ENCODE measurements at places on chromosomes 7 and 10.
A peak's percentile ranks its signal among the peaks of the same experiment; 100 is the strongest.

DNA sequence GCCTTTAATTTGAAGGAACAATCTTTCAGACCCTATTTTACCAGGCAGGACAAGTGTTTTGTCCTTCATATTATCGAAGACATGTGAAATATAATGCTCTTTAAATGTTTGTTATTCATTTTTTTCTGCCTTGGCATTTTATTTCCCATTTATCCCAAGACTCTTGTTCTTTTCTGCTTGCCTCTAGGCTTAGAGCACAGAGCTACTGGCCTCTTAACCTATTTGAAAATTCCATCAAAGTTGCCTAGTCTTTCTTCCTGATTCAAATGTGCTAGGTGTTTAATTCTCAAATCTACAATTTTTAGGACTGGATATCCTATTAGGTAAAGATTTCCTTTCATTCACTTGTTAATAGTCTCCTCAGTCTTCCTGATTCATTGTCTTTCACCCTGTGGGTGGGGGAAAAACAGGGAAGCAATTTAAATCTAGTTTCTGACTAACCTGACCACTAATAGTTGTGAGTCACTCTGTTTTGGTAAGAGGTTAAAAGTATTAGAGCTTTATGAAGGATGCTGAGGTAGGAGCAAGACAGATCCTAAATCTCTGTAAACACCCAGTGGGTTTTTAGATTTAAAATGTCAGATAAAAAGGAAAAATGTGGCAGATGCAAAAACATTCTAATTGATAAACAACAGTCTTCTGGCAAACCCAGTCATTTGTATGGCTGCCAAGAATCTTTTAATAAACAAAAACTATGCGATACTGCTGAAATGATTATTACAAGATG, 1.5 kb downstream of the LIPK start:
- no peak for DNase-seq

GRCh38 chr10:93124580-93125318, 51.1 kb downstream of the CYP26A1 start:
- no peak for DNase-seq

DNA sequence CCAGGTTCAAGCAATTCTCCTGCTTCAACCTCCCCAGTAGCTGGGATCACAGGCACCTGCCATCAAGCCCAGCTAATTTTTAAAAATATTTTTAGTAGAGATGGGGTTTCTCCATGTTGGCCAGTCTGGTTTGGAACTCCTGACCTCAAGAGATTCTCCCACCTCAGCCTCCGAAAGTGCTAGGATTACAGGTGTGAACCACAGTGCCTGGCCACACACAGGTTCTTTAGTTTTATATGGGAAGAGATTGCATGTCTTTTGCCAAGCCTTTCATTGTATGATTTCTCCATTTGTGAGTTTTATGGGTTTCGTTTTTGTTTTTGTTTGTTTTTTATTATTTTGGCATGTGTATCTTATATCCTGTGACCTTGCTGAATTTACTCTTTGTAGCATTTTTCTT, 40.9 kb downstream of the C1GALT1 start:
- peak; percentile 17 for DNase-seq

DNA sequence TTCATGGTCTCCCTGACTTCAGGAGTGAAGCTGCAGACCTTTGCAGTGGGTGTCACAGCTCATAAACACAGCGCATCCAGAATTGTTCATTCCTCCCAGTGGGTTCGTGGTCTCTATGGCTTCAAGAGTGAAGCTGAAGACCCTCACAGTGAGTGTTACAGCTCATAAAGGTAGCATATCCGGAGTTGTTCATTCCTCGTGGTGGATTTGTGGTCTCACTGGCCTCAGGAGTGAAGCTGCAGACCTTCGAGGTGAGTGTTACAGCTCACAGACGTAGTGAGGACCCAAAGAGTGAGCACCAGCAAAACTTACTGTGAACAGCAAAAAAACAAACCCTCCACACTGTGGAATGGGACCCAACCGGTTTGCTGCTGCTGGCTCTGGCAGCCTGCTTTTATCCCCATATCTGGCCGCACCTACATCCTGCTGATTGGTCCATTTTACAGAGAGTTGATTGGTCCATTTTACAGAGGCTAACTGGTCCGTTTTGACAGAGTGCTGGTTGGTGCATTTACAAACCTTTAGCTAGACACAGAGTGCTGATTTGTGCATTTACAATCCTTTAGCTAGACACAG, 308.8 kb downstream of the PTPRN2 start:
- no peak for DNase-seq

GRCh38 chr10:131252567-131253276, 58.8 kb downstream of the TCERG1L start:
- DNase-seq, result no peak

- DNase-seq, result no peak
Measured at GRCh38 chr10:114100848-114101741, 57.4 kb downstream of the ADRB1 start.

DNA sequence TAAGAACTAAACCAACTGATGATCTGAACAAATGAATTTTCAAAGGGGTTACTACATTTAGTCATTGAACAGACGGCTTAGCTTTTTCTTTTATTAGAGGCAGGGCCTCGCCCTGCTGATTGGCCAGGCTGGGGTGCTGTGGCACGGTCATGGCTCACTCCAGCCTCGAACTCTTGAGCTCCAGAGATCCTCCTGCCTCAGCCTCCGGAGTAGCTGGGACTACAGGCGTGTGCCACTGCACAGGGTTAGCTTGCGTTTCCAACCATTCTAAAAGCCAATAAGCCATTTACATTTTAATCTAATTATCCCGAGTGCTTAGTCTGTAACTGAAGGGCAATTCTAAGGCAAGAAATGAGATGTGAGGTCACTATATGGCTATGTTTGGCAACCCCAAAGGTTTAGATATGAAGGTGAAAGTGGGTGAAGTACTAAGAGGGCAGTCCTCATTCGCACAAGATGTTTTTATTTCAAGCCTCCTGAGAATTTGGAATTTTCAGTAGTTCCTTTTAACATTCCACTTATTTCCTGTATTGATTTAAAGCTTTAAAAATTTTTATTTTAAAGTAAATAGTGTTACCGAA, 1.6 kb upstream of the CDK13 start:
- DNase-seq, result peak; percentile 9

- DNase-seq, result peak; percentile 55
Measured at GRCh38 chr7:54788664-54789063, 29.7 kb upstream of the SEC61G start.

DNA sequence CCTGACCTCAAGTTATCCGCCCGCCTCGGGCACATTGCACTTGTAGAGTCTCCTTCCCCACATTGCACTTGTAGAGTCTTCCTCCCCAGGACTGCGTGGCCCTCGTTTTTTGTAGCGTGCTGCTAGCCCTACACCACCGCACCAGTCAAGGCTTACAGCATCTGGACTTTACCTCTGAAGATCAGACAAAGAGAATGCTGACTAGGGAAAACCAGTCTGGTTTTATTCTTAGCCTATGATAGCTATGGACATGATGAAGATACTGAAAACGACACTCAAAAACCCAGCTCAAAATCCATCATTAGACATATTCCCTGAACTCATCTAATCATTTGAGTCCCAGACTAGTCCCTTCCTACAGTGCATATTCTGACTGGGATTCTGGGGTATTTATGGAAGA, 71.9 kb upstream of the AKR1E2 start:
- no peak for DNase-seq

DNA sequence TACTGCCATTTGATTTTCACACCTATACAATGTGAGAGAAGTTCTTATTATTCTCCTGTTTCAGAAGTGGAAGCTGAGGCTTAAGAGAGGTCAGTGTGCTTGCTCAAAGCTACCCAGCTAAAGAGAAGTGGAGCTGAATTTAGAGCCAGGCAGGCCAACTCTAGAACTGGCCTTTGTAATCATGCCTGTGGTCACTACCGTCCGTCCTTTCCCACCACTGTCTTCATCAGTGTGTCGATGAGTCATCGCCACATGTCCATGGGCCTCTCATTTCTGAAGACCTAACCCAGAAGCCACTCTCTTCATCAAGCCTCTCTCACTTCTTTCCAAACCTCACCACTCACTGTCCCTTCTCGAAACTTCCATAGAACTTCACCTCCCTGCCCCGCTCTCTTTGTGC, 237.8 kb downstream of the KIAA1217 start:
- DNase-seq, result no peak

GRCh38 chr10:5545011-5545410, 20.2 kb downstream of the CALML3 start:
- no peak for DNase-seq

- no peak for DNase-seq
Measured at GRCh38 chr7:36367561-36368077, 22.0 kb upstream of the ANLN start.

DNA sequence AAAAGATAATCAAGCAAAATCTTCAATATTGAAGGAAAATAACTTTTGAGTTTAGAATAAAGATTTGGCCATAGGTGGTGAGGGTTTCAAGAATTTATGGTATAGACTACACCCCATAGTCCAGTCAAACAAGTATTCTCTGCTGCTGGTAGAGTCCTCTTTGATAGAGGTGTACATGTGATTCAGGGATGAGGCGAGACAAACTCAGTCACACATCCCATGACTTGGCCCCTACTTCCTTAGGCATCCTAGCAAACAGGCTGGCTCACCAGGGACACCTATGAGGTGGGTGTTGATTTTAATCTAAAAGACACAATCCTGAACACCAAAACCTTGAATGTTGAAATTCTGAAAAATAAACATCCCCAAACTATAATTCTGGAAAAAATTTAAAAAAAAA, 78.1 kb upstream of the SLC25A13 start:
- no peak for DNase-seq

GRCh38 chr10:121332829-121333765, 265.1 kb downstream of the FGFR2 start:
- DNase-seq, result no peak

GRCh38 chr10:18658271-18659124, 733 bp upstream of the ARL5B start:
- DNase-seq, result no peak

DNA sequence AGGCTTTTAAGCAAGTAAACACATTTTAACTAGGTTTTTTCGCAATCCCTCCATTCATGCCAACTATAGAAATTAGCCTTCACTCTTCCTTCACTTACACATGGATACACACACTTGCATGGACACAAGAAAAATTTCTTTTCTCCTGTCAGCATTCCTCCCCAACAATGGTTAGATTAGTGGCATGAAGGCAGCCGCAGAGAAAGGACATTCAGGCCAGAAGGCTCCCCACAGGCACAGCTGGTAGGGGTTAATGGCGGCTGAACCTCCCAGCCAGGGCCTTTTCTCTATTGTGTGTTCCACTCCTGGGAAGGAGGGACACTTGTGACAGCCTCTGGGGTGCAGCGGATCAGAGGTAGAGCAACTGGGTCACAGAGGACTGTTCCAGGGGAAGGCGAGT, 255.0 kb upstream of the SP8 start:
- no peak for DNase-seq

DNA sequence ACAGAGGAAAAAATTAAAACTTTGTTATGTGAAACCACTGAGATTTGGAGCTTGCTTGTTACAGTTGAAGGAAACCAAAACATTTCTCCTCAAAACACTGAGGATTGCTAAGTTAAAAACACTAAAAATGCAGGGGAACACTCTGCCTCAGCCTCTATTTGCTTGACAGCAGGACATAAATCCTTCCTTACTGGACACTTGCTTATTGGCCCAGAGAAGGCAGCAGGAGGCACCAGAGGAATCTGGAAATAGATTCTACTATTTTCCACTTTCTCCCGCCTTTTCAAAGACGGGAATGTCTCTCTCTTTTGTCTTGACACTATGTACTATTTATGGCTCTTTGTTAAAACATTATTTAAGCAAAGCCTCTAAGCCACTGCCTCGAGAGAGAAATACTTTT, 67.9 kb downstream of the MTURN start:
- DNase-seq, result no peak

DNA sequence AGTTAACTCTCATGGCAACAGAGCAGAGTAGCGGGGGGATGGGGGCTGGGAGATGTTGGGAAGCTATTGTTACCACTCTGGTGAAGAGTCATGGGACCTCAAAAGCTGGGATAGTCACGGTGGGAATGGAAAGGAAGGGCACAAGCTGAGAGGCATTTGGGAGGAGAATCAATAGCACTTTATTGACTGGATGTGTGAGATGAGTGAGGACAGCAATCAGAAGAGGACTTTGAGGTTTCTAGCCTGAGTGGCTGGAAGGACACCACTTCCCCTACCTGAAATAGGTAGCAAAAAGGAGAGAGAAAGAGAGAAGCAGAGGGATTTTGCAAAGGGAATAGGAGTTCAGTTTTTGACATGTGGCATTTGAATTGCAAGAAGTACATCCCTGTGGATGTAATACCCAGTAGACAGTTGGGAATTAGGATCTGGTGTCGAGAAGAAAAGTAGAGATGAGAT, 27.2 kb downstream of the SCD start:
- DNase-seq, result no peak

- peak; percentile 24 for DNase-seq
Measured at GRCh38 chr7:158602905-158603772, 15.5 kb upstream of the PTPRN2 start.

DNA sequence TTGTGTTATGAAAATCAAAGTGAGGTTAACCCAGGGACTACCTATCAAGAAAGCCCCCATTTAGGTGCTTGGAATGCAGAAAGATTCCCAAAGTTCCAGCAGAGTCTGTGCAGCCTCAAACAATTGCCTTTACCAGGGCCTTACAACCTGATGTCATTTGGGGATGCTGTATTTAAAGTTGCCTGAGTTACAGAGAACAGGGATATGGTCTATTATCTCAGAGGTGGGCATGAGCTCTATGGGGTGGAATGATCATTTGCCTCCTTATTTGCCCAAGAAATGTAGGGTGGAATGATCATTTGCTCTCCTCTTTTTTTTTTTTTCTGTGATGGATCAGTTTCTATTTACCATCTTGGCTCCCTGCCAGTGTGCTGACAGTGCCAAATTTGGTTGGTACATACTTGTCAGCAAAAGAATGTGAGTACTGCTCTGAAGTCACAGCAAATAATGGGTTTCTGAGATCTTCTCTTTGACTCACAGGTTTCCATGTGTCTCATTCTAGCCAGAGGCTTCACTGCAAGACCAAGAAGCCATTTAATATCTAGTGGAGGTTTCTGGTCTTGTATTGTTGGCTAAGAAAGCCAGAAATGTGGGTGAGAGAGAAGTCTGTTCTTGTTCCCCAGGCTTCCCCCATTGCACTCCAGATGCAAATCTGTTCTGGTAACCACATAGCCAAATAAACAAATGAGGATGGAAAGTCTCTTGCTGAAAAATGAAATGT, 45.5 kb upstream of the ZNRF2 start:
- peak; percentile 34 for DNase-seq

DNA sequence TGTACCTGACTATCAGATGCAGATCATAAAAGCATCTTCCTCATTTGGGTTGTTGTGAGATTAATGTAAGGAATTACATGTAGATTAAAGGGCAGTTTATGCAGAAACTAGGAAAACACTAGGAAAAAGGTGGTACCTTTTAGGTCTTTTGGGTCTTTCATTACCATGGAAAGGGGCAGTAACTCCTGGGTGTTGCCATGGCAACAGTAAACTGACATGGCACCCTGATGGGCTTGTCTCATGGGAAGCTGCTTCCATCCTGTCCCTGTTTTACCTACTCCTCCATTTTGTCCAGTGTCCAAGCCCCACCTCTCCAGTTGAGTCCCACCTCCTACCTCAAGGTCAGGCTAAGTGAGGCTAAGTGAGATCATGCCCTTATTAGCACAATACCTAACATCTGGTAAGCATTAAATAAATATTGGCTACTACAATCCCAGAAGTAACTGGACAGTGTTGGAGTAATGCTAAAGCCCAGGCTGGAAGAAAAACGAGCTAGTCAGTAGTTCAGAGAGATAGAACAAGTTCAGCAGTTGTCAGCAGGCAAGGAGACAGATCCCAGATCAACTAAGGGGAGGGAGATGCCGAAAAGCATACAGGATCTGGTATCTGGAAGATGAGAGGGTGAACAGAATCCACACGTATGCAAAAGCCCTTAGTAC, 240.0 kb upstream of the AUTS2 start:
- no peak for DNase-seq

GRCh38 chr10:127196282-127197153, at the start of gene INSYN2A:
Gene INSYN2A (minus strand): TSS chr10:127196591. CDS start chr10:127176395, 20,196 bp downstream.
- no peak for DNase-seq

GRCh38 chr7:50446542-50446960, 3.6 kb downstream of the FIGNL1 start:
- peak; percentile 70 for DNase-seq
